ENCODE measurements at places on chromosomes 12 and 14.

GRCh38 chr14:22822016-22822570, 6.9 kb upstream of the SLC7A7 start:
- DNase-seq, result no peak

GRCh38 chr12:58844161-58844560, 76.1 kb downstream of the LRIG3 start:
- DNase-seq, result no peak

GRCh38 chr14:102321456-102322422, 2.2 kb downstream of the ZNF839 start:
- DNase-seq, result no peak

DNA sequence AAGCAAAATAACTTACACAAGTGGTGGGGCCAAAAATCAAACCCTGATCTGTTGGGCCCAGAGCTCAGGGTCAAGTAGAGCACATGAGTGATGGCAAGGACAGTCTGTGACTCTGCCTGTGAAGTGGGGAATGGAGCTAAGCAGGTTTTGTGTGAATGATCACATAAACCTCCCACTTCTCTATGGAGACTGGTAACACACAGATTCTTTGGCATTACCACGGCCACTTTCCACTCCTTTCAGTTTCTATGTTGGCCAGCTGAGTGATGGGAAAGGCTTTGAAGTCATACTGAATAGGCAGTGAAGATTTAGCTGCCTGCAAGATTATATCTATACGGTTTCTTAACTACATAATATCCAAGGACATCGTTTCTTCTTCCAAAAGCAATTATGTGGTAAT, 97.9 kb downstream of the ARMH4 start:
- no peak for DNase-seq

GRCh38 chr14:38384741-38385140, 128.8 kb upstream of the CLEC14A start:
- DNase-seq, result no peak

DNA sequence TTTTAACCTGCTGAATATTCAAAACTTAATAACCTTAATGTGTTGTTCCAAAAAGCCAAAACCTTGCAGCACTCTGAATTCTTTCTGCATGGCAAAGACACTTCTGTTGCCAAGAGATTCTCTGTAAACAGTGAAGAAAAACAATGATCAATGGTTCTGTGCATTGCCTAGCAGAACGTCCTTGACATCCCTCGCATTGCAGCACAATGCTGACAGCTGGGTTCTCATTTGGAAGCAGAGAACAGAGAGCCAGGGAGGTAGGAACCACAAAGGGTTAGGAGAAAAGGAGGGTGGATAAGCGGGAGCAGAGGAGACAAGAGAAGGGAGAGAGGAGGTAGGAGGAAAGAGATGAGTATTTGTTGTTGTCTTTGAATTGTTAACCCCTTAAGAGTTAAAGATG, 501.1 kb downstream of the NAV3 start:
- no peak for DNase-seq

DNA sequence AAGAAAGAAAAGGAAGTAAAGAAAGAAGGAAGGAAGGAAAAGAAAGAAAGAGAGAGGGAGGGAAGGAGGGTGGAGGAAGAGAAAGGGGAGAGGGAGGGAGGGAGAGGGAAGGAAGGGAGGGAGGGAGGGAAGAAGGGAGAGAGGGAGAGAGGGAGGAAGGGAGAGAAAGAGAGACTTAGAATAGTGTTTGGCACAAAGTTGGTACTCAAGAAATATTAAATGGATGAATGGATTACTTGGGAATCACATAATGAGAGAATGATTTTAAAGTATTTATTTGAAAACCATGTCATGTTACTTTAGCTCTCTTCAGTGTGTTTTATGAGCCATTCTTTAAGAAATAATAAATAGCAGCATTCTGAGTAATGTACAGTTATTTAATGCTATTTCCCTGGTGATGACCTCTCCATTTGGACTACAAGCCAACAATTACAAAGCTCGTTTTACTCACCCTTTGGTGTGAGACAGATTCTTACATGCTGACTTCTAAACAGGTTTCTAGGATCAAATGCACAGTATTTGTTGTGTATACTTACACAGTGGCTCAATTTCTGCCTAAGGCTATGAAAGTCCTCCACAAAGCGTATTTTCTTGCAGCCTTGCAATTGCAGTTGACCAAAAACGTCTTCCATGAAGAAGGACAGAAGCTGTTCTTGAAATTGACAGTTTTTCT, 861 bp downstream of the IL26 start:
- no peak for DNase-seq

GRCh38 chr12:110705309-110705708, 16.4 kb upstream of the HVCN1 start:
- DNase-seq, result no peak

GRCh38 chr12:84791444-84791843, 121.2 kb downstream of the SLC6A15 start:
- DNase-seq, result no peak

DNA sequence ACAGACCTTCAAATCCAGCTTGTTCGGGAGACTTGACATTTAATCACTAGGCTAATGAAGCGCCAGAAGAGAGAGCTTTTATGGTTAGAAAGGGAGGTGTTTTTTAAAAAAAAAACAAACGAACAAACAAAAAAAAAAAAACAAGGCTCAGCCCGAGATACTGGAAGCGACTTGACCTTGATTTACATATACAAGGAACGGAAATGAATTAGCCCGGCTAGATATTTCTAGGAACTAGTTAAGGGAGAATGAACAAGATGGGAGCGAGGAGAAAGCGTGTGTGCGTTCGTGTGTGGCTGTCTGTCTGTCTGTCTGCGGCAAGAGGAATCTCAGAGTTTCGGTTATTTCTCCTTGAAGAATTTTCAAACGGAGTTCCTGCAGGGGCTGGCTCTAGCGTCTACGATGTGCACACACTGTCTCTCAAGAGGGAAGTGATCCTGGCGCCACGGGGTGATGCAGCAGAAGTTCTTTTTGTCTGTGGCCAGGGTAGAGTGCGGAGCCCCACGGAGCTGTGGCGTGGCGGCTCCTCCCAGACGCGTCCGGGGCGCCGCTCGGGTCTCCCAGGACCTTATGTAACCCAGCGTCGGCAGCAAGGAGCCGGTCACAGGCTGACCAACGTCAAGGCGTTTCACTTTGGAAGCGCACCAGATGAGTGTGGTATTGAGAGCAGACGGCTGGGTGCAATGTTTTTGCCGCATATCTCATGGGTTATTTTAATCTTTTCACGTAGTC, 18.8 kb downstream of the SOCS2 start:
- peak; percentile 33 for DNase-seq

DNA sequence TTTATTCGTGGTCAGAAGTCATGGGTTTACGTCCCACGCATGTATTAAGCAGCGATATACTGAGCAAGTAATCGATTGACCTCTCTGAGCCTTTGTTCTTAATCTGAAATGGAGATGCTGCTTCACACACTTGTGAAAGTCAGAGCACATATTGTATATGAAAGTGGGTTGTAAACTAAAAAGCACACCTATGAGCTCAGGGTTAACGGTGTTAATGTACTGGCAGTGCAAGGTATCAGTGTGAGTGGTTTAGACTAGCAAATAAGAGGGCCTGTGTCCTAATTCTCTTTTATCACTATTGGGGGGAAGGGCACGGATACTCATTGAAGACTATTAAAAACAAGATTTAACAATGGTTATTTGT, 676 bp downstream of the MRPL42 start:
- DNase-seq, result no peak

- no peak for DNase-seq
Measured at GRCh38 chr14:82636426-82636825, 1102.8 kb upstream of the SEL1L start.

GRCh38 chr12:8026291-8026900, 6.1 kb upstream of the FOXJ2 start:
- DNase-seq, result peak; percentile 77

GRCh38 chr14:100544506-100545141, 42.6 kb downstream of the BEGAIN start:
- DNase-seq, result no peak

DNA sequence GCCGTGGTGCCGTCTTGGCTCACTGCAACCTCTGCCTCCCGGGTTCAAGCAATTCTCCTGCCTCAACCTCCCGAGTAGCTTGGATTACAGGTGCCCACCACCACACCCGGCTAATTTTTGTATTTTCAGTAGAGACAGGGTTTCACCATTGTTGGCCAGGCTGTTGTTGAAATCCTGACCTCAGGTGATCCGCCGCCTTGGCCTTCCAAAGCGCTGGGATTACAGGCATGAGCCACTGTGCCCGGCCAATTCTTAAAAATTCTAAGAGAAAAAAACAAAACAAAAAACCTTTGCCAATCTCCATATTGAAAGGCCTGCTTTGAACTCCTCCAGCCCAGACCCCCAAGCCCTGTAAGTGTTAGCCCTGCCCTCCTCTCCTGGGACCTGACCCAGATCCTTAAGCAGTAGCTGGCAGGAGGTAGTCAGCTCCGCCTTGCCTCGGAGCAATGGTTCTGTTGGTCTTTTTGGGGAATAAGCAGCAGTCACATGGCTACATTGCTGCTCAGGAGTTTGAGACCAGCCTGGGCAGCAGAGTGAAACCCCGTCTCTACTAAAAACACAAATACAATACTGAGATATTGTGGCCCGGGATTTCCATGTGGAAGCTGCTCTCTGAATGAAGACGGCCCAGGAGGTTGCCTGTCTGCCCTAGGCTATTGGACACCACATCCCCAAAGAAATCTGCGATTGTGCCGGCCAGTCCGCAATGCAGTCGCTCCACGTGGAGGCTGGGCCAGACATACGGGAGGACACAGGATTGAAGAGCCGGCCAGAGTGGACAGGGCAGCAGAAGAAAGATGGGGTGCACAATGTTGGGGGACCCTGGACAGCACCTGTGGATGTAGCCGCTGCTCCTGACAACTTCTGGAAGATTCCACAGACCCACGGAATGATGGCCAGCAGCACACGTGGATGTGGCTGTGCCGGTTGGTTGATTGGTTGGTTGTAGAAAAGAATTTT, 28.8 kb upstream of the BEGAIN start:
- DNase-seq, result no peak

GRCh38 chr12:52687497-52688385, 7.5 kb upstream of the KRT1 start:
- no peak for DNase-seq

DNA sequence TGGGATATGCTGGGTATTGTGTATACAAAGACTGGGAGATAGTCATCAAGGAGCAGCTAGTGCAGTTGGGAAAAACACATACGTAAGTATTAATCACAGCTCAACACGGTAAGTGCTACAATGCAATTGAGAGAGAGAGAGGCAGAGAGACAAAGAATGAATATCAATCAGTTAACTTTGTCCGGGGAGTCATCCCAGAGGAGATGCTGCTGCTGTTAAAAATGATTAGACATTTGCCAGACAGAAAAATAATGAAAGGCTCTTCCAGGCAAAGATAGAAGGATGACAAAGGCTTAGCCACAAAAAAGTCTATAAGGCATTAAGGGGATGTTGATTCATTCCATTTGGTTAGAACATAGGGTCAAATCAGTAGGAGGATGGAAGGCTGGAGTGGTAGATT, 45.1 kb downstream of the AKAP6 start:
- DNase-seq, result no peak

- no peak for DNase-seq
Measured at GRCh38 chr12:10205220-10205807, 7.4 kb upstream of the GABARAPL1 start.

DNA sequence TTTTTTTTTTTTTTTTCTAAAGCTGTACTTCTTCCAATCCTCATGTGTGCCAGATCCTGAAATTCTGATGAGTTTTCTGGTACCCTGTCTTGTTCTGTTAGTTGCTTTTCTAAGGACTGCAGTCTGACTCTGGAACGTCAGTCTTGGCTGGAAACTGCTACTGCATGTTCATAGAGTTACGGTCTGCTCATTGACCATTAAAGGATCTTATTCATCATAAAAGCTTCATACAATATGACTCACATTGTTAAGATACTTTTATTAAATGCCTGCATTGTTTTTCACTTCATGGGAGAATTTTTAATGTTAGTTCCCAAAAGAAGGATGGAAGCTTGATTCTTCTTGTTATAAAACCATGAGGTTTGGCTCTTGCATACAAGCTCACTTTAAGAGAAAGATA, 233.6 kb downstream of the SYT10 start:
- DNase-seq, result no peak

GRCh38 chr12:130195776-130196175, 33.5 kb downstream of the FZD10 start:
- no peak for DNase-seq

- no peak for DNase-seq
Measured at GRCh38 chr12:102939670-102940222, 17.7 kb upstream of the ASCL1 start.

DNA sequence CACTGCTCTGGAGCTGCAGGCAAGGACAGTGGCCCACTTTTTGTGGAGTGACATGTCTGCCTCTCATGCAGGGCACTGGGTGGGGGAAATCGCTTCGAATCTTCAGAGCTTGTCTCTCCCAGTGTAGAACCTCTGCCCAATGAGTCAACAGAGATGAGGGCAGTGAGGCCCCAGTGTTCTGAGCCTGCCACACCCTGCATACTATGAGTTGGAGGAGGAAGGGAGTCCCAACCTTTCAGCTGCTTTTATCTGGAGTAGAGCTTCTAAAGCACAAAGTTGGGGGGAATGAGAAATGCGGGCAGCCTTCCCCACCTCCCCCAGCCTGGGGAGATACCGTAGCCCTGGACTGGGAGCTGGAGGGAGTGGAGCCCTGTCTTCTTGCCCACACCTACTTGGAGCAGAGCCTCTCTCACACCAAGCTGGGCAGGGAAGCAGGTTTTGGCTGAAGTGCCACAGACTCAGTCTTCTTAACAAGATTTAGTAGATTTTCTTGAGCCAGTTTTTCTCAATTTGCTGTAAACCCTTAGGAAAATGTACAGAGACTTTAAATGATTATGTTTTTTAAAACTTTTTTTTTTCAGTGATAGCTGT, 159.1 kb downstream of the ADGRD1 start:
- DNase-seq, result no peak

DNA sequence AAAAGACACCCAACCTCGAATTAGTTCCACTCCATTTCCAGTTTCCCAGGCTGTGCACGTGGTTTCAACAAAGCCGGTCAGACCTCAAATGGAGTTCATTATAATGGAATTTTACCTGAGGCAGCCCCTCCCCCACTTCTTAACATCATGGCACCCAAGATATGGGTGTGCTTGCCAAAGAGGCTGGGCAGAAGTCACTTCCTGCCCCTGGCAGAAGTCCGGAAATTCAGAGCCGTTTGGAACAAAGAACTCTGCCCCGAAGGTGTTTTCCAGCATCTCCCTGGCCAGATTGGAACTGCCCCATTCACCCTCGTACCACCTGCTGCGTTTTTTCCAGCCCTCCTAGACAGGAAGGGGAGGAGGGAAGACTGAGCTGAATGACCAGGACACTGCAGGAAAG, 8.2 kb downstream of the VDR start:
- no peak for DNase-seq

- no peak for DNase-seq
Measured at GRCh38 chr12:131979606-131980005, 29.9 kb downstream of the EP400 start.

GRCh38 chr14:59711080-59711479, 134.5 kb upstream of the CCDC175 start:
- no peak for DNase-seq

GRCh38 chr12:112616469-112617152, 174.9 kb upstream of the RPH3A start:
- no peak for DNase-seq

GRCh38 chr14:26597071-26597588, 703 bp downstream of the NOVA1 start:
- no peak for DNase-seq

GRCh38 chr12:112126000-112126438, 659 bp downstream of the TRAFD1 start:
- no peak for DNase-seq

- DNase-seq, result no peak
Measured at GRCh38 chr12:8483079-8483478, 27.3 kb downstream of the CLEC6A start.

- no peak for DNase-seq
Measured at GRCh38 chr12:49451468-49452259, 84.4 kb downstream of the SPATS2 start.
